ENCODE measurements at places on chromosomes 1 and 21. TPM values are rescaled to one million over a fixed set of nuclear protein-coding genes. Genes with fewer than 3 reads are reported as not detected.

The IVL gene
- total RNA-seq: under 0.01 TPM

The MPL gene
- not detected for total RNA-seq

- no peak for DNase-seq
These were observed 93.9 kb upstream of the COG2 start for GRCh38 chr1:230548357-230548756.

GRCh38 chr1:59406437-59407164, 109.7 kb downstream of the FGGY start:
- DNase-seq: no peak

- no peak for DNase-seq
These were observed at the start of gene SLC27A3 for GRCh38 chr1:153774780-153775457. TSS of gene SLC27A3 (plus strand) at chr1:153775407. CDS start at chr1:153775498, 91 bp downstream.

Data from pulmonary artery endothelial cell (primary cell).